ENCODE measurements at places on chromosomes 11 and 22. TPM values are rescaled to one million over a fixed set of nuclear protein-coding genes. Genes with fewer than 3 reads are reported as not detected.

Gene GLYATL2
- total RNA-seq, result not detected

Gene ZW10
- 20.5 TPM for total RNA-seq

Gene CNTF
- 4.1 TPM for total RNA-seq

Gene OR51B5
- total RNA-seq, result not detected

Gene CCDC15
- 3.1 TPM for total RNA-seq

Gene CDK2AP2
- 107 TPM for total RNA-seq

Gene ANO1
- total RNA-seq, result not detected

Gene SPINDOC
- total RNA-seq, result 60.0 TPM

Gene SLC22A12
- total RNA-seq, result not detected

Gene TMEM86A
- total RNA-seq, result 0.52 TPM

Gene RASGRP2
- total RNA-seq, result 19.5 TPM

Gene GSTP1
- total RNA-seq, result 289 TPM

Gene ELF5
- not detected for total RNA-seq

Gene SLC37A2
- total RNA-seq, result 0.17 TPM

Gene APOA4
- not detected for total RNA-seq

Gene PGAP2
- 30.1 TPM for total RNA-seq

Gene LARGE1
- 0.10 TPM for total RNA-seq

Gene AMBRA1
- 35.7 TPM for total RNA-seq

Gene BTBD10
- 21.2 TPM for total RNA-seq

Gene VPREB1
- not detected for total RNA-seq

Data from activated T-helper 1 cell treated with anti-CD3 and anti-CD28 coated beads, Interleukin-12 subunit alpha, Interleukin-12 subunit beta, Interleukin-2, Interleukin-4 antibody, amounts not matched to agents 30 ng/mL and 10 ng/mL and 1 ng/mL, durations not matched to agents 14 hours and 24 hours and 36 hours (primary cell).